Dermis blood vessel endothelial cell (primary cell): ENCODE measurements at places on chromosomes 6 and 20. TPM values are rescaled to one million over a fixed set of nuclear protein-coding genes. Genes with fewer than 3 reads are reported as not detected.

CDH26 gene
- total RNA-seq, result 0.47 and 1.5 TPM in 2 replicates

GRCh38 chr6:37024656-37025337 is 19.3 kb downstream of the FGD2 start:
- no peak for DNase-seq

APOBEC2 gene
- total RNA-seq, result 0.19 TPM in 1 of 2 replicates, not detected in the other

GRCh38 chr6:148500402-148500801 is 157.8 kb downstream of the SASH1 start:
- DNase-seq, result peak; percentile 66

GRCh38 chr20:35619196-35620095 is 3.8 kb downstream of the SPAG4 start:
- peak; percentile 86 for DNase-seq

DNA sequence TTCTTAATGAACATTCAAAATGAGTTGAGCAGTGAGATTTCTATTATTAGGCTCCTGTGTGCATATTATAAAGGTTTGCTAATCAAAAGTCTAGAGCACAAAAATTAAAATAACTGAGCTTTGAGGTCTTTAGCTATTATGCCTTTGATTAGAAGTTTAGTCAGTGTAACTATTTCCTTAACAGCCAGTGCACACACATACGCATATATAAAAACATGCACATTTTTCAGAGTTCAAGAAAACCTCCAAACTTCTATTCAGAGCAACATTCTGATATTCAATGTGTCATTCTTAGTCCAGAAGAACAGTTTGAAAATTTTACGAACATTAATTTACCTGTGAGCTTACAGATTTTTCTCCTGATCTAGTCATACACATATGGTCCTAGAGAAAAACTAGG is 48.3 kb upstream of the MYB start:
- no peak for DNase-seq

BTN1A1 gene
- total RNA-seq, result not detected in 2 replicates

GRCh38 chr20:45300961-45301360 is 5.7 kb upstream of the RBPJL start:
- DNase-seq, result peak; percentile 51

GRCh38 chr6:17381424-17382147 is 11.8 kb upstream of the CAP2 start:
- no peak for DNase-seq

EYS gene
- not detected in 2 replicates for total RNA-seq

GPR6 gene
- not detected in 2 replicates for total RNA-seq

DNA sequence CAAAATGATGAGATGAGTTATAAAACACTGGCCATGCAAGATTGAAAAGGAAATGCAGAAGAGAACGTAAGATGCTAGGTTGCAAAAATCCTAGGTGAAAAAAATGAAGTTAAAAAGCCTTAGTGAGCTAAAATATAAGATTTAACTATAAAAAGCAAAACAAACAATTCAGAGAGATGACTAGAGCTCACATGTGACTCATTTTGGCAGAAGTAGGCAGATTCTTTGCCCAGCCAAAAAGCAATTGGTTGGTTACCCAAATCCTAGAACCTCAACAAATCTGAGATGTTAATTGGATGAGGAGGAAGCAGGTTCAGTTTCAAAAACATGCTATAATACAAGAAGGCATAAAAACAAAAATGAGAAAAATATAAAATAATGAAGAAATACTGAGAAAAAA is 249.1 kb downstream of the OGFRL1 start:
- no peak for DNase-seq

- peak; percentile 27 for DNase-seq
Measured at GRCh38 chr6:140319209-140319608, 944.8 kb upstream of the CITED2 start.

TBPL1 gene
- total RNA-seq, result 32.0 and 35.2 TPM in 2 replicates

GRCh38 chr6:23589811-23590210 is 536.2 kb upstream of the NRSN1 start:
- DNase-seq, result no peak

DNA sequence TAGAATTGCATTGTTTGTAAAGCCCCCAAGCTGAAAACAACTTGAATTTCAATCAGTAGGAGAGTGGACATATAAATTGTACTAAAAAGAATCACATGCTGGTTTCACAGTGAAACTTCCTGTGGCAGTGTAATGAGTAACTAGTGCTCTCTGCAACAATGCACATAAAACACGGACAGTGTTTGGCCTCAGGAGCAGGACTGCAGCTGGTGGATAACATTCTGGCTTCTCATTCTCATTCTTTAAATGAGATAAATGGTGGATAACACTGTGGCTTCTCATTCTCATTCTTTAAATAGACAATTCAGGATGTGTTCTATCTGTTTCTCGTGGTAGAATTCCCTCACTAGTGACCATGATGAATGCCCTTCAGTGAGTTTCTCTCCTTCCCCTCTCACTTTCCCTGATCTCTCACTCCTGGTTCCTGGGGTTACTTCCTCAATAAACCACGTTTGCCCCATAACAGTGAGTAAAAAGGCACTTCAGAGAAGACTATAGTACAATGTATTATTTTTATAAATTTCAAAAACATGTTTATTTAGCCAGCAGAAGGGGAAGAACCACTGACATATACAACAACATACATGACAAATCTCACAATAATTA is 59.9 kb downstream of the SLC22A2 start:
- DNase-seq, result no peak

ITPR3 gene
- total RNA-seq, result 26.9 and 42.0 TPM in 2 replicates

DNA sequence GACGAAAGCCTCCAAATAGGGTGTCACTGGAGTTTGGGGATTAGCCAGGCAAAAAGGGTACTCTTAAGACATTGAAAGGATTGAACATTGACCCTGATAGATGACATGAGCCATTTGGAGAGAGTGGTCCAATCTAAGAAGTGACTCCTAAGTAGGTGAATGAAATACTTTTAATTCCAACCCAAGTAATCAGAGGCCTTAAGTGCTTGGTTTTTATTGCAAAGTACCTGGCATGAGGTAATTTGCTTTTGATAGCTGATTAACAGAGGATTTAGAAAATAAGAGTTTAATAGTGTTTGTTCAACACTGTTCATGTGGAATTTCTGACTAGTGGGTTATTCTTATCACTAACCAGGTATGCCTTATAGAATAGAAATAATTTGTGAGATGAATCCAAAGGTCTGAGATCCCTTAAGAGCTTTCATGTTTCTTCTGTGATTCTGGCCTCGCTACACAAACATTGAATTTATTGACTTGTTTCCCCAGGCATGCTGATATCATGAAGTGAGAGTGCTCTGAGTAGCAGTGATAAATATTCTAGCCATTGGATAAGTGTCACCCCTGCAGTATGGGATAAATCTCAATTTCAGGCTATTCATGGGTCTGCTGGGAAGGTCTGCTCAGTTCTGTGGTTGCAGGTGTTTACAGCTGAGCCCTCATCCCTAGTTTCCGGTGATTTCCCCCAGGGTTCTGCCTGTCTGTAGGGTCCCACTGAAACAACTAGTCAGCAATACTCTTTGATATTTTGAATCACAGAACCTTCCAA is 6.5 kb downstream of the NCOA7 start:
- DNase-seq, result no peak

DNA sequence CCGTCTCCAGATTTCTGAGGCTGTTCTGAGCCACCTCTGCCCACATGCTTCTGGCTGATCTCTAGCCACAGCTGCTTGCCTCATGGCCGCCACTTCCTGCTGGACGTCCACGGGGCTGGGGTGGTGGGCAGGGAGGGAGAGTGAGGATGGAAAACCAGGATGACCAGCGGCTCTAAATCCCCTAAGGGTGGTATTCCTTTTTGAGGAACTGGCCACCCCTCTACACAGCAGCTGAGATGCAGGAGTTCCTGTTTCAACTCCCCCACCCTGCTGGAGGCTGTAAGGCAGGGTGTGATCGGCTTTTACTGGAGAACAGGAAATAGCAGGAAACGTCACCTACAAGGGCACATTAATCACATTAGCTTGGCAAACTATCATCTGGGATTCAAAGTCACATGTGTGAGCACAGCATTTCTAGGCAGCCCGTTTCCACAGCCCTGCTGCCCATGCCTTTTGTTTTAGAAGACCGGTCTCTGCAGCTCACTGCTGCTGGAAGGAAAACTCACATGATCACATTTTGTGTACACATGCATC is 181.6 kb upstream of the ECI2 start:
- peak; percentile 93 for DNase-seq

DNA sequence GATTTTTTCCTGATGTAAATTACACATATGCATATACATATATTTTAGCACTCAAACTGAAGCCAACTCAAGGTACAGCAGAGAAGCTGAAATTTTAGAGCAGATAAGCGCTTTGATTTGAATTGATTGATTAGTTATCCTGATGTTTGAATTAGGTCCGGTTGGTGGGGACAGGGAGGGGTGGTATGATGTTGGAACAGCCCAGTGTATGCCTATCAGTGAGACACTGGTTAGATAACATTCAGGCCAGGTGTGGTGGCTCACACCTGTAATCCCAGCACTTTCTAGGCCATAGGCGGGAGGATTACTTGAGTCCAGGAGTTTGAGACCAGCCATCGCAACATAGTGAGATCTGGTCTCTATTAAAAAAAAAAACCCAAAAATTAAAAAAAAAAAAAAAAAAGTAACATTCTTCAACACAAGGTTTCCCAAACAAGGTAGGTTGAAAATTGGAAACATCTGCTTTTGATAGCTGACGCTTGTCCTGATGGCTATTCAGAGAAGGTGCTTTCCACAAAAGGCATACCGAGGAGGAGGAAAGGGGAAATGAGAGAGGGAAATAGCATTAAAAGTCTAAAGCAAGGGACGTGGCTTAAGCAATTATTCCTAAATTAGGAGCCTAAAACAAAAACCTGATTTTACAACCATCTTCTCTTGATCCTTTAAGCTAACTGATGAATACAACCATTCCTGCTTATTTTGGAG is 288.4 kb upstream of the JARID2 start:
- DNase-seq, result no peak

EFCAB8 gene
- under 0.01 and 0.05 TPM in 2 replicates for total RNA-seq

DNA sequence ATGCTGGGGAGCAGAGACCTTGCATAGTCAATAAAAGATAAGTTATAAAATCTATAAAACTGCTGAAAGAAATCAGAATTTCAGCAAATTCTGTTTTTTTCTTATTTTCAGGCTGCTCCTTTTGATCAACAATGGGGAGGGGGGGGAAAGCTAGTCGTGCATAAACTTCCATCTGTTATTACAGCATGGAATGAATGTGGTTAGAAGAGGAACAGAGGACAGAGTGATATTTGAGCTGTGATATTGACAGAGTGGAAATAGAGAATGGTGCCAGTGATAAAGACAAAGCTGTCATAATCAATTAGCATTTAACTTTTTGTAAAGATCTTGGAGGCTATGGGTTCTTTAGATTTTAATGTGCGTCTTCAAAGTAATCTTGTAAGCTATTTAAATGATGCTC is 43.4 kb upstream of the QKI start:
- no peak for DNase-seq

TRIM10 gene
- not detected in 2 replicates for total RNA-seq

RGS17 gene
- total RNA-seq, result 3.3 and 3.9 TPM in 2 replicates

DNA sequence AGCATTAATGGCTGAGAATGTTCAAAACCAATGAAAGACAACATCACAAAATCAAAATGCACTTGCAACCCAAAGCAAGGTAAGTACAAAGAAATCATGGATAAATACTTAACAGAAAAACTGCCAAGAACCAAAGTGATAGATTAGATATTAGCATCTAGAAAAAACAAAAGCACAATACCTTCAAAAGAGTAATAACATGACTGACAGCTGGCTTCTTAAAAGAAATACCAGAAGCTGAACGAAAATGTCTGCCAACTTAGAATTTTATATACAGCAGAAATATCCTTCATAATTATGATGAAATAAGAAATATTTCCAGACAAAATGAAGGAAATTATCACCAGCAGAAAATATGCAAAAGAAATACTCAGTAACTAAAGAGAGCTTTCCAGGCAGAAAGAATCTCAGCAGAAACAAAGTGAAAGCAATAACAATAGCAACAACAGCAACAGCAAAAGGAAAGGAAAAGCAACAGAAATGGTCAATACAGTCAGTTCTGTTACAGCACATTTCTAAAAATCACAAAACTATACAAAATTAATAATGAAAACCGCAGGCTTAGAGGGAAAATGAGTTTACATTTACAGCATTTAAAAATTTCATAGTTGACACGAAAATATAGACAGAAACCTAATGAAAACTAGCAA is 121.5 kb upstream of the MAN1A1 start:
- DNase-seq, result no peak

DNA sequence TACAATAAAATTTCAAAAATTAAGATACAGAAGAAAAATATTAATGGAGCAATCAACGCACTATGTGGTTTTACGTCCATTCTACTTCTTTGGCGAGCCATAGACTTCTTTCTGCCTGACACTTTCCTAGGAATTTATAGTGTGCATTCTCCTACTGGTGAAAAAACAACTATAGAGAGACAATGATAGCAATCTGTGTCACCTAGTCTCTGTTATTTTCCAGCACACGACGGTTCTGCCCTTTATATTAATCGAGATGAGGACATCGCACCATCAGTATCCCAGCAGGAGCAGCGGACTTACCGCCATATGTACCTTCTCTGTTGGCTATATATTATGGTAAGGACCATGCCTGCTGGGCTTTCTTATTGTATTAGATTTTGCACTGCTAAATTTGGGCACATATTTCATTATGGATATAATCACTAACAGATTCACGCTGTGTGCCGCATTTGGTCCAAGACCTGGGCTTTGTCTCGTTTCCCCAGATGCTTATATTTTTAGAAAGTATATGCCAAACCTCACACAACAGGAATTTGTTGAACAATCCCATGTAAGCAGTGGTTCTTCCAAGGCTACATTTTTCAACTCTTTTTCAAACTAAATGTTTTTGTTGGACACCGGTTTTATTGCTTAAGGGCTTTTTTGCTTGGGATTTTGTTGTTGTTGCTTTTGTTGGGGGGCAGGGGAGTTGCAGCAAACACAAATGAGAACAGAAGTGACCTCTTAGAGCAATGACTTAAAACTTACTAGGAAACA is 166.4 kb downstream of the ADAT2 start:
- no peak for DNase-seq

SLC32A1 gene
- total RNA-seq, result 0.05 TPM in 1 of 2 replicates, not detected in the other

DNA sequence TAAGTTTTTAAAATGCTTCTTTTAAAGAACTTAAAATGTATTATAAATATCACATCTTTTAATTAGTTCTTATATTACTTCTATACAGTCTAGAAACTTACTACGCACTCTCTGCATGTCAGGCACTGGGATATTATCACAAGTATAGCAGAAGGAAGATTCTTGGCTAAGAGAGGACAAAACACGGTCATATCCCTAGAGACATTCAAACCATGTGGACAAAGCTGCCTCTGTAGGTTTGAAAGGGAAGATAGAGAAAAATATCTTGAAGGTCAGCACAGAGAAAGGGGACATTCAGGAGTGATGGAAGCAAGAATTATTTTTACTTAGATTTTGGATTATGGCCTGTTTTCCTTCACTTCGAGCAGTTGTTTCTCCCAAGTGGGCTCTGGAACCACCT is 64.1 kb downstream of the LRRC1 start:
- DNase-seq, result no peak

ZNF831 gene
- total RNA-seq, result under 0.01 and 0.09 TPM in 2 replicates

ARMH2 gene
- total RNA-seq, result not detected in 2 replicates
